T-helper 2 cell treated with Interferon-gamma antibody and Interleukin-4, amounts not matched to agents 5 μg/mL and 100 μg/mL, for 36 hours (primary cell): ENCODE measurements at places on chromosomes 11 and 22.

- DNase-seq, result no peak
Observed at GRCh38 chr11:73958521-73959141, 7.8 kb downstream of the DNAJB13 start.

DNA sequence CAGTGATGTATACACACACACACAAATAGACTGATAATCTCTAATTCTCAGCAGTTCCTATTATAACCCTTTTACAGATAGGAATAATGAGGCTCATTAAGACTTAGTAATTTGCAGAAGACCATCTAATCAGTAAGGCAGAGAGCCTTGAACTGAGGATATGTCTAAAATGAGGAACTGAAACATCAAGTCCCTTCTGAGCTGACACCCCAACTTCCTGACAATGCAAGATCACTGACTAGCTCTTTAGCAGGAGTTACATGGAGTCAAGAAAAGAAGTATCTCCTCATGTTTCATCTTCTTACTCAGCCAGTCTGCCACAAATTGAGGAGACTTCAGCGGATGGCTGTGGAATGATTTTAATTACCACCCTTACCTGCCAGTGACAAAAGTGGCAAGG, 193.0 kb downstream of the MSANTD4 start:
- DNase-seq, result no peak

DNA sequence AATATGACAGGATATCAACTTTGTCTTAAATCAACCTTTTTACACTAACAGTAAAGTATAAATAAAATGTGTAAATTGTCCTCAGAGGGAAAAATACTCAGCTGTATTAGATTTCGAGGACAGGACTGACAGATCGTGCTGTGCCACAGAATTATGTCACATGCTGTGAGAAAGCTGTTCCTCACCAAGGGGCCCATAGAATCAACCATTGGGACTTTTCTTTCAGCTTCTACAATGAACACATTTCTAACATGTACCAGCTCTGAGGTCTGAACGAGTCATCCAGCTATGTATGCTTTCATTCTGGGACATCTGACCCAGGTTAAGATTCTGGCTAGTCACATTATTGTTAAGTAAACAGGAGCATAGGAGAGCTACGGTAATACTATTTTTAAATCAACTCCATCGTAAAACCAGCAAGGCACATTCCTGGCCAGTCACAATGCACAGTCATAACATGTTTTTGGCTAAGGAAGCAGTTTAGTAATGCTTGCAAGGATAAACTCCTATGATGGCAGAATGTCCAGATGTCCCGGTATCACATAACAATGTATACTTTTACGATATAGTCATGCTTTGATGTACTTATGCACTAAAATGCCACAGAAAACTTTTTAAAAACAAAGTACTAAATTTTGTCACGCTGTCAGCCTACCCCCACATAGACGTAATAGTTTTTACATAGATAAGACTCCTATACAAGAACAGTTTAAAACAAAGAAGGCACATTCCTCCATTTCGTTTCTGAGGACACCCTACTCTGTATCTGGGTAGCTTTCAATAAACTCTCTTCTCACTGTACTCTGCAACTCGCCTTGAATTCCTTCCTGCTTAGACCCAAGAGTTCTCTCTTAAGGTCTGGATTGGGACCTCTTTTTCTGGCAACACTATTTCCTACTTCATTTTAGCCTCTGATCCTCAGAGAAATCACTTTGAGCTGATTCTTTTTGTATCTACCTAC, 27.4 kb downstream of the ZNF214 start:
- no peak for DNase-seq

DNA sequence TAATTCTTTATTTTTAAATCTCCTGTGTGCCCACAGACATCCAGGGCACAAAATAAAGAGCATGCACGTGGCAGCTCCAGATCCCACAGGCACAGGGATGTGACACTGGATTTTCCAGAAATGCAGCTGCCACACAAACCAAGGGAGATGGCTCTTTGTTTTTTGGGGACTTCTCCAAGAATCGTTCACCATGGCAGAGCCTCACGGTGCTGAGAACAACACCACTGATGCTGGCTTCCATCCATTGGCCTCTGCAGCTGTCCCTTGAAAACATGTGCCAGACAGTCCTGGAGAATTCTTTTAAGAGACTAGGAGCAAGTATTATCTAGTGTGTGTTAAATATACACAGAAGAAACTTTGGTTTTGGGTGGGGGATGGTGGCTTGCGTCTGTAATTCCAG, 108.4 kb upstream of the SLC22A12 start:
- no peak for DNase-seq

- DNase-seq, result no peak
Observed at GRCh38 chr11:107655602-107656001, 56.3 kb downstream of the SLN start.

GRCh38 chr22:35411102-35411501, 11.2 kb downstream of the MCM5 start:
- no peak for DNase-seq

DNA sequence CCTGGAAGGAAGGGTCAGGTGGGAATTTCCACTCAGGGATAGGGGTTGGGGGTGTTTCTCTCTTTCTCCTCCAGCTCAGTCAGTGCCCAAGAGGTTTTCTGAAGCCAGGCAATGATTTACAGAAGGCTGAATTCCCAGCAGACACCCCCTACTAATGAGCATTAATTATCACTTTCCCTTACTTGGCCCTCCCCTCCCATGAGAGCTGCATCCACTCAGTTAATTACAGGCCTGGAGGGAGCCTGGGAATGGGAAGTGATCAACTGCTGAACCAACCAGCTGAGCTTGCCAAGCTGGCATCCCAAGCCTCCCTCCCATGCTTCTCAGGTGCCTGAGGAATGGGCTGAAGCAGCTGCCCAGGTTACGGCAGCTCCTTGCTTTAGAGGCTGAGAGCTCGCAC, 992 bp downstream of the LGALS12 start:
- no peak for DNase-seq

DNA sequence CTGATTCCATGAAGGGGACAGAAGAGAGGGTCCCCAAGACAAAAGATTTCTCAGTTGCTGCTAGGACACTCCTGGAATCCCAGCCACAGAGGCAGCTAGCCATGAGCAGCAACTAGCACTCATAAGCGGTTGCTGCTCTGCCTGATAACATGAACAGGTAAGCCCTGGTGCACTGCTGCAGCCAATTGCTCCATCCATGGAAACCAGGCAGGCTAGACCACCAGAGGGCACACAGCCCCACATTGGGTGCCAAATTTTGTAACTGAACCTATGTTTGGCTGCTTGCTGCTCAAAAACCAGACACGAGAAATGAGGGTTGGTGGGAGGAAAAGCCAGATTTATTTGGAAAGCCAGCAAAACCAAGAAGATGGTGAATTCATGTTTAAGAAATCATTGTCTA, 21.9 kb upstream of the QSER1 start:
- no peak for DNase-seq

GRCh38 chr22:27580311-27580897, 221.2 kb downstream of the MN1 start:
- no peak for DNase-seq

- no peak for DNase-seq
Observed at GRCh38 chr11:15180212-15180792, 65.6 kb downstream of the INSC start.

DNA sequence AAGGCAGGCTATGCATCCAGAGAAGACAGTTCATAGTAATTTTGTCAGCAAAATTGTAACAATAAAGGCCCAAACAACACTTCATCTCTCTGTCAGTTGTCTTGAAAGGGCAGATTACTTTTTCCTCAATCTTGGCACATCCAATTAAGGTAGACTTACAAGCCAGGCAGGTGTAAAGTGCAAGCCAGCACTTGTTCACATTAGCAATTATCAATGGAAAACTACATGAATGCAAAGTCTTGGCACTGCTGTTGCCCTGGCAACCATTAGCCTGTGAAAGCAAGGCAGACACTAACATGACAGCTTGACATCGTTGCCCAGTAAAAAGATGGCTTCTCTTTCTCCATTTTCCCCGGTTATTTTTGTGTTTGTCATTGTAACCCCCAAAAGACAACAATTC, 677.2 kb upstream of the TENM4 start:
- DNase-seq, result no peak

- DNase-seq, result no peak
Observed at GRCh38 chr11:134544095-134544815, 132.2 kb upstream of the B3GAT1 start.

- DNase-seq, result no peak
Observed at GRCh38 chr22:23749841-23750301, 1.0 kb downstream of the ZNF70 start.

GRCh38 chr11:19872512-19873145, 160.0 kb downstream of the NAV2 start:
- DNase-seq, result no peak

DNA sequence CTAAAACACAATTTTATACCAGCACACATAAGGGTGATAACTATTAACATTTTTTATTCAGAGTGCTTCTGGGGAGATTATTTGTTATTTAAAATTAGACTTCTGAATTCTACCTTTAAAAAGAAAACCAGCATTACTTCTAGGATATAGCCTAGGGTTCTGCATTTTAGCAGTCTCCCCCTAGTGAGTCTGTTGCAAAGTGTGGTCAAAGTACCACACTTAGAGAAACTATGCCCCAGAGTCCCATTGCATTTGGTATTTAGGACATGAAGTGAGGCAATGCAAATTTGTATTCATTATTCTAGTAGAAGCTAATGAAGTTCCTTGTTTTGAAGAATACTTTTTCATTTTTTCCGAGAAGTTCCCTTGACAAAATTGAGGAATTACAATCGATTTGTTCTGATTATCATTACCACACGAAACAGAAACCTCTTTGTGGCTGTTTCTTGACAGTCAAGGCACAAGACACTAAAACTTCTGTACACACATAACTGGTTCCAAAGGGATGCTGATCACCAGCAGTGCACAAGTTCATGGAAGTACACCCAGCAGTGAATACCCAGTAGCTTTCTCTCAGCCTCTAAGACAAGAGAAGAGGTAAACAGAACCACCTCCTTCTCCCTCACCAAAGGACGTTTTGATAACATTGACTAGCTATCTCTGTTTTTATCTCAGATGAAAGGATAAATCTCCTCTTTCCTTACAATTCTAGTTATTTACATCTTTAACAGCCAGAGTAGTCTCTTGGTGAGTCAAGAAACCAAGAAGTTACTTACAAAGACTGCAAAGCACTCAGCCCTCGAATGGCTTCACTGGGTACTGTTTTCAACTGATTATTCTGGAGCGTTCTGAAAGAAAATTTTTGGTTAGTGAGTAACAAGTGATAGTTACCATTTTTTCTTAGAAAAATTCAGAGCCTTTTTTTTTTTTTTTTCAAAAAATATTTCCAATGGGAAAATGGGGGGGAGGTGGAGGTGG, 27.6 kb upstream of the CCDC34 start:
- no peak for DNase-seq
